HFF-Myc (cell line): ENCODE measurements at places on chromosomes 7 and 10.

DNA sequence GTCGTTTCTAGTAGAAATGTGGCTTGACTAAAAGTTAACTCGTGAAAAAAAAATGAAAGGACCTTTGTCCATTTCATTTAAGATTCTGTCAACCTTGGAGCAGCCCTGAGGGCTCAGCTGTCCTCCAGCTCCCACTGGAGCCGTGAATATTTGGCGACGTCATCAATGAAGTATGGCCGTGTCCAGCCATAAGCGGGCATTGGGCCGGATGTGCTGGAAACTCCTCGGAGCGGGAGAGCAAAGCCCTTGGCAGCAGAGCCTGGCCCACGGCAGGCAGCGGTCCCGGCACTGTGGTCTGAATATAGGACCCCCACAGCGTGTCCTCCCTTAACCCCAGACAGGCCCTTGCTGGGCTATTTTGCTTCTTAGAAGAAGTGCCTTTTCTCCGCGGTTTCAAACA is 50.0 kb downstream of the JAKMIP3 start:
- no peak for DNase-seq

DNA sequence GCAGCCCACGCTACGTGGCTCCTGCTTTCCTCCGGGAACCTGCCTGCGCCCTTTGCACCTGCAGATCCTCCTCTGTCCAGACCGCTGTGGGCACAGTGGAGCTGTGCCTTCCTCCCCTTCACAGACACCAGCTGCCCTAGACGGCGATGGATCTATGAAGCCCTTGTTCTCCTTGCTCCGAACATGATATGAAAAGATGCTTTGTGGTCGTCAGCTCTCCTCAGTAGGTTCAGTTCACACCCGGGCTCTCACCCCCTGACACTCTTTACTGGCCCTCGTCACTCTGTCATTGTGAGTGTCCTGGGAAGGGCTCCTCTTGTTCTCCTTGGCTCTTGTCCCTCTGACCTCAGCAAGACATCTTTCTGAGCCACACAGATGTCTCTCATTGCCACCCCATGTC is 4.2 kb downstream of the ZNF488 start:
- DNase-seq: no peak

- no peak for DNase-seq
Measured at GRCh38 chr10:130339911-130340310, 203.7 kb downstream of the GLRX3 start.

DNA sequence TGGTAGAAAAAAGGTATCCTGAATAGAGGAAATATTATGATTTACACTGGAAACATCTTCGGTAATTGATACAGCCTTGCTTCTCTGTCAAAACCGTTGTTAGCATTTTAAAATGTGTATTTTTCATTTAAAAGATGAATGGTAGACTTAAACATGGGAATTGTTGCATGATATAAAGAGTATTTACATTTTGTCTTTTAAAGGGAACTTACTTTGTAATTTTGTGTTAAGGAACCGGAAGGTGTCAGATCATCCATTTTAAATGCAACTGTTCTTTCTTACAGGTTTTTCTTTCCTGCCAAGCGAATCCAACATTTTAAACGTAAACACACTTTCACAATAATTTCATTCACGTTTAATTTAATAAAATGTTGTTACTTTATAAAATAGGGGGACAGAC is 1.8 kb upstream of the IGF2BP3 start:
- no peak for DNase-seq
